ENCODE measurements at places on chromosomes 12 and 14. TPM values are rescaled to one million over a fixed set of nuclear protein-coding genes. Genes with fewer than 3 reads are reported as not detected.

APEX1 gene
- 147 TPM for total RNA-seq

GRCh38 chr12:75642226-75642625 is 130.8 kb upstream of the KRR1 start:
- no peak overlapping the region for H3K27ac ChIP-seq
- H3K27me3 ChIP-seq = no peaks in the 10 kb centered on the region
- H3K4me3 ChIP-seq = no peak overlapping the region
- H3K4me1 ChIP-seq = peaks cover 17% of the 10 kb centered on the region
- DNase-seq = no peak

GRCh38 chr14:96156804-96157760 is 47.6 kb upstream of the BDKRB2 start:
- no peaks in the 10 kb centered on the region for H3K4me1 ChIP-seq
- no peak overlapping the region for H3K27ac ChIP-seq
- peaks cover 25% of the 10 kb centered on the region for H3K27me3 ChIP-seq
- no peaks in the 10 kb centered on the region for H3K36me3 ChIP-seq
- DNase-seq = no peak

CDCA3 gene
- 92.0 TPM for total RNA-seq

CMKLR1 gene
- not detected for total RNA-seq

GRCh38 chr12:1053690-1054089 is 62.7 kb downstream of the ERC1 start:
- DNase-seq = no peak
- H3K27ac ChIP-seq = no peak overlapping the region
- peaks cover 4% of the 10 kb centered on the region for H3K36me3 ChIP-seq
- peaks cover 23% of the 10 kb centered on the region for H3K4me1 ChIP-seq
- H3K27me3 ChIP-seq = no peaks in the 10 kb centered on the region
